CD4-positive, alpha-beta T cell treated with Interleukin-4 for 4 hours (primary cell): ENCODE measurements at places on chromosomes 5 and 9.

DNA sequence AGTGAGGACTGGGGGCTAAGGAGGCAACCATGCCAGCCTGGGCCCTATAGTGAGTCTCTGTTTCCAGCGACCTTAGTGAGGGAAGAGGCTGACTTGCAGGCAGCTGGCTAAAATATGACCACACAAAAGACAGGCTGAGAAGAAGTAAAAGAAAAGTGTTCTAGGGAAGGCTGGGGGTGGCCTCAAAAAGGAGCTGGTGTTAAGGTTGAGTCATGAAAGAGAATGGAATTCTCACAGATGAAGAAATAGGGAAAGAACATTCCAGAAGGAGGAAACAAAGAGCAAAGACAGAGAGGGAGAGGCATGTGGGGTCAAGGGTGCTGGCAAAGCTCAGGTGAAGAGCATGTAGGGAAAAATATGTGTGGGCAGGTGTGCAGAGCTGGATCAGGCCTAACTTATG is 302.7 kb upstream of the RFX3 start:
- no peak for DNase-seq

DNA sequence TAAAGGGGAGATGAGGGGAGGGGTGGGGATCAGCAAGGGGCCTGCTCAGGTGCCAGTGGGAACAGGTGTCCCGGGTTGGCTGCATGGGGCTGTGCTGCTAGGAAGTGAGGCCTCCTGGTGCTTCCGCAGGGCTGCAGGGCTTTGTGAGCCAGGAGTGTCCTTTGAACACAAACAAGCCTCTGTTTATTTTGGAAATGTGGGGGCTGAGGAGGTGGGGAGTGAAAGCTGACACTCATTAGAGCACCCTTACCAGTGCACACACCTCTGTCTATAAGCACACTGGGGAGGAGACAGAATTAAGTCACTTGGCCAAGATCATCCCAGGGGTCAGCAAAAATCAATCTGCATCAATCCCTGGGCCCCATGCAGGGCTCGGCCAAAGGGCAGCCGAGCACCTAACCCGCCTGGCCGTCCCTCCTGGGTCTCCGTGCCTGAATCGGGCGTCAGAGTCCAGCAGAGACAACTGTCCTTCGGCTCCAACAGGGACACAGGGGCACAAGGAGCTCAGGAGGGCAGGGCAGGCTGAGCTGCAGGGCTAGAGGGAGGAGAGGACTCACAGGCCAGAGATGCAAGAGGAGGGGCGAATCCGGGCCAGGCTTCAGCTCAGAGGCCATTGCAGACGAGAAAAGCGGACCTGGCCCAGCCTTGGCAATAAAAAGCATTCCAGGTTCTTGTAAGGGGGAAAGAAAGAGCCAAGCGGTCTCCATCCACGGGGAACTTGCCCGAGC is 99.8 kb downstream of the VAV2 start:
- DNase-seq = no peak

GRCh38 chr9:92292338-92293074 is 991 bp downstream of the IARS1 start:
- DNase-seq = no peak

GRCh38 chr9:761793-762560 is 79.5 kb upstream of the DMRT1 start:
- DNase-seq = no peak

DNA sequence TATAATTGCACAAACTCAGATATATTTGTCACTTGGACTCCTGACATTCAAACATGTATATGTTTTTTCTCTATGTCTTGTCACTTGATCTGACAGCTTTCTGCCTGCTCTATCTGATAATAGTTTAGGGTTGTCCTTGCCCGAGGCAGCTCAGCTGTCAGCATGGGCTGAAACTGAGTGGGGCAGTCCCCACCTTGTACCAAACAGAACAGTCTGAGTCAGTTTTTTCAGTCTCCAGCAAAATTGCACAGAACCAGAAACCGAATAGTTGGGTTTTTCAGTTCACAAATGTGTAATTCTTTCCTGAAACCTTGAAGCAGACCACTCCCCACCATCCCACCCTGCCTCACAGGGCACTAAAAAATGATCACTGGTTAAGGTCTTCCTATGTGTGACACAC is 9.5 kb upstream of the HAND1 start:
- no peak for DNase-seq

- DNase-seq = no peak
These were observed 131.3 kb downstream of the PDZD2 start for GRCh38 chr5:31770132-31770720.

- DNase-seq = no peak
These were observed 26.6 kb upstream of the CEP72 start for GRCh38 chr5:585556-585955.

DNA sequence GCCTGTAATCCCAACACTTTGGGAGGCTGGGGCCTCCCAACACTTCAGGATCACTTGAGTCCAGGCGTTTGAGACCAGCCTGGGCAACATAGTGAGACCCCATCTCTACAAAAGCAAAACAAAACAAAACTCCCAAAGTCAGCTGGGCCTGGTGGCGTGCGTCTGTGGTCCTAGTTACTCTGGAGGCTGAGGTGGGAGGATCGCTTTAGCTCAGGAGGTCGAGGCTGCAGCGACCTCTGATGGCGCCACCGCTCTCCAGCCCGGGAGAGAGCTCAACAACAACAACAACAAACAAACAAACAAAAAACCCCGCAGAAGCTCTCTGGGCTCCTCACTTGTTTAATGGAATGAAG is 528 bp downstream of the ACOT12 start:
- DNase-seq = no peak

GRCh38 chr5:158382473-158382872 is 523.5 kb upstream of the CLINT1 start:
- DNase-seq = no peak

- DNase-seq = no peak
These were observed 22.3 kb downstream of the TCF7 start for GRCh38 chr5:134136771-134137170.

DNA sequence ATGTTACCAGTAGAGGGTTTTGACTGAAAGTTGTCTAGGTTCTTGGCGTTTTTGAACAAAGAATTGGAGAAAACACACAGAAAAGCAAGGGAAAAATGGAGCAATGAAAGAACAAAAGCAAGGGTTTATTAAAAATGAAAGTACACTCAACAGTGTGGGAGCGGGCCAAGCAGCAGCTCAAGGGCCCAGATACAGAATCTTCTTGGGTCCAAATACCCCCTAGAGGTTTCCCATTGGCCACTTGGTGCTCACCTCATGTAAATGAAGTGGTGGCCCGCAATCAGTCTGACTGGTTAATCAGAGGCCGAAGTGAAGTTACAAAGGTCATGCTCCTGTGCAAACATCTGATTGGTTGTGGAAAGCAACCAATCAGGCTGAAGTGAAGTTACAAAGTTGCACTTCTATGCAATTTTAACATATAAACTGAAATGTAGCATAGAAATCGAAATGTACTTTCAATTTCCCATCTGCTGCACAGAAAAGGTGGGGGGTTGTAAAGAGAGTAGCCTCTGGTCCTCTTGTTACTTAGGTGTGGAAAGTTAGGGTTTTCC is 1.9 kb upstream of the GM2A start:
- DNase-seq = peak; percentile 58

DNA sequence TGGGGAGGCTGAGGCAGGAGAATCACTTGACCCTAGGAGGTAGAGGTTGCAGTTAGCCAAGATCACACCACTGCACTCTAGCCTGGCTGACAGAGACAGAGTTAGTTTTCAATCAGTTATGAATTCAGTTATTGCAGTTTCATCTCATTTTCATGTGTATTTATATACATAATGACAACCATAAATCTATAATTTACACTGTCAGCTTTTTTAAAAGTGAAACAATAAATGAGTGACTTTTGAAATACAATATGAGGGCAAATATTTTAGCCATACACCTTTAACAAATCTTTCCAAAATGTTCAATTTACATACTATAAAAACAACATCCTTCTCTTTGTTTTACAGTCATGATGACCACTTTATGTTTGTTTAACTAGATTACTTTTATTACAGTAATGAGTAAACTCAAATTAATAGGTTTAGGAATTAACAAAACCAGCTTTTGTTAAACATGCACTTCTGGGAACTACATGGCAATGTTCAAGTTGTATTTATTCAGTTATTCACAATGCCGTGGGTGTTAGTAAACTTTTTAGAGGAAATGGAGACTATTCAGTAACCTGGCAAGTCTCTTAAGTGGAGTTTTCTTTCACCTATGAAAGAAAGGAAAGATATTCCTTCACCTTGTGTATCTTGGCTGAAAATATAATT is 12.7 kb downstream of the TYRP1 start:
- DNase-seq = no peak

GRCh38 chr5:150313501-150313900 is 10.8 kb upstream of the ARSI start:
- no peak for DNase-seq

DNA sequence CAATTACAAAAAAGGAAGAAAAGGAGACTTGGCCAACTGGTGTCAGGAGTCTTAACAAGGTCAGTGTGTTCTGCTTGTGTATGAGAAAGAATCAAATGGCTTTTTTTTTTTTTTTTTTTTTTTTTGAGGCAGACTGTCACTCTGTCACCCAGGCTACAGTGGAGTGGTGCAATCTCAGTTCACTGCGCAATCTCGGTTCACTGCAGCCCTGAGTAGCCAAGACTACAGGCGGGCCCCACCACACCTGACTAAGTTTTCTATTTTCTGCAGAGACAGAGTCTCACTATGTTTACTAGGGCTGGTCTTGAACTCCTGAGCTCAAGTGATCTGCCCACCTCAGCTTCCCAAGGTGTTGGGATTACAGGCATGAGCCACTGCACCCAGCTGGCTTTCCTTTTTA is 3.1 kb upstream of the IL7R start:
- peak; percentile 93 for DNase-seq

- DNase-seq = no peak
These were observed 1.4 kb upstream of the KIF12 start for GRCh38 chr9:114100536-114100935.

GRCh38 chr9:127015921-127016512 is 101.4 kb downstream of the RALGPS1 start:
- DNase-seq = no peak

GRCh38 chr9:13141629-13142028 is 137.9 kb downstream of the MPDZ start:
- DNase-seq = no peak

DNA sequence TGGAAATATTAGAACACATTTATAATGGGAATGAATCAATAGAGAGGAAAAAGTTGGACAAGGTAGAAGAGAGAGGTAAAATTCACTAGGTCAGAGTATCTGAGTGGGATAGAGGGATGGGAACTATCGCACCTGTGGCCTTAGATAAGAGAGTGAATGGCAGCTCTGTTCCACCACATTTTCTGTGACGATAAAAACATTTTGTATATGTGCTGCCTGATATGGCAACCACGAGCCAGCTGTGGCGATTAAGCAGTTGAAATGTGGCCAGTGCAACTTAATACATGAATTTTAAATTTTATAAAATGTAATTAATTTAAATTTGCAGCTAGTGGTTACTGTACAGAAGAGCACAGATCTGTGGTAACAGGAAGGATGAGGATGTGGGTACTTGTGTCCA is 46.7 kb downstream of the ZNF354A start:
- DNase-seq = no peak

DNA sequence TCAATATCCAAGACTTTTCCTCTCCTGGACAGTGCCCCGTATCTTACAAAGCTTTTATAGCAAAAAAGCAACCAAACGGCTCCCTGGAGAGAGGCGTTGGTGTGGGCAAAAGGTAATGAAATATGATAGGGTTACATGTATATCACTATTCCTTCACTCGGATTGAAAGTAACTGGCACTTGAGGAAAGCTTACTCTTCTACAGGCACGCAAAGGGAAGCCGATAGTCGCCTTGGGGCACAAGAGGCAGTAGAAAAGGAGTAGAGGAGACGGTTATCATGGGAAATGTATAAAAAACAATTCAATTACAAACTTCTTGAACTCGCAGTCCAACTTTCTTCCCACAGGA is 1.1 kb downstream of the DIAPH1 start:
- DNase-seq = no peak

GRCh38 chr9:4973246-4973645 is 11.8 kb upstream of the JAK2 start:
- no peak for DNase-seq

GRCh38 chr5:31487506-31487905 is 44.4 kb downstream of the DROSHA start:
- no peak for DNase-seq

DNA sequence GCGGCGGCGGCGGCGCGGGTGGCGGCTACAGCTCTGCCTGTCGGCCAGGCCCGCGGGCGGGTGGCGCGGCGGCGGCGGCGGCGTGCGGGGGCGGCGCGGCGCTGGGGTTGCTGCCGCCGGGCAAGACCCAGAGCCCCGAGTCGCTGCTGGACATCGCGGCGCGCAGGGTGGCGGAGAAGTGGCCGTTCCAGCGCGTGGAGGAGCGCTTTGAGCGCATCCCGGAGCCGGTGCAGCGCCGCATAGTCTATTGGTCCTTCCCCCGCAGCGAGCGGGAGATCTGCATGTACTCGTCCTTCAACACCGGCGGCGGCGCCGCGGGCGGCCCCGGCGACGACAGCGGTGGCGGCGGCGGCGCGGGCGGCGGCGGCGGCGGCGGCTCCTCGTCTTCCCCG is 296 bp downstream of the ZSWIM6 start:
- no peak for DNase-seq

DNA sequence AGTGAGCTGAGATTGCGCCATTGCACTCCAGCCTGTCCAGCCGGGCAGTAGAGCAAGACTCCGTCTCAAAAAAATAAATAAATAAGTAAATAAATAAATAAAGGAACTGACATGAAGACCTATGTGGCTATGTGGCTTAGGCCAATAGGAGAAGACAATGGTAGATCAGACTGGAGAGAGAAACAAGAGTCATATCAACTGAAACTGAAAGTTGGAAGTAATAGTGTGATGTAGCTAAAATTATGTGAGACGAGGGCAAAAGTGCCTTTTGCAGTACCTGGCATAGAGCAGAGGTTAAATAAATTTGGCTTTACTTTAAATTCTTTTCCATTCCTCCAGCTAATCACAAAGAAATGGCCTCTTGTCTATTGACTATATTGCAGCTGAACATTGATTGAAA is 7.3 kb downstream of the FBP2 start:
- no peak for DNase-seq

GRCh38 chr9:7622481-7622880 is 177.1 kb downstream of the DMAC1 start:
- no peak for DNase-seq

- no peak for DNase-seq
These were observed 41.7 kb downstream of the PIK3R1 start for GRCh38 chr5:68257210-68257609.

- DNase-seq = no peak
These were observed 922.0 kb downstream of the CDH12 start for GRCh38 chr5:21931116-21931515.

GRCh38 chr5:153881687-153882086 is 157.0 kb downstream of the FAM114A2 start:
- DNase-seq = no peak
